ENCODE measurements at places on chromosomes 7 and 10.
A peak's percentile ranks its signal among the peaks of the same experiment; 100 is the strongest.

DNA sequence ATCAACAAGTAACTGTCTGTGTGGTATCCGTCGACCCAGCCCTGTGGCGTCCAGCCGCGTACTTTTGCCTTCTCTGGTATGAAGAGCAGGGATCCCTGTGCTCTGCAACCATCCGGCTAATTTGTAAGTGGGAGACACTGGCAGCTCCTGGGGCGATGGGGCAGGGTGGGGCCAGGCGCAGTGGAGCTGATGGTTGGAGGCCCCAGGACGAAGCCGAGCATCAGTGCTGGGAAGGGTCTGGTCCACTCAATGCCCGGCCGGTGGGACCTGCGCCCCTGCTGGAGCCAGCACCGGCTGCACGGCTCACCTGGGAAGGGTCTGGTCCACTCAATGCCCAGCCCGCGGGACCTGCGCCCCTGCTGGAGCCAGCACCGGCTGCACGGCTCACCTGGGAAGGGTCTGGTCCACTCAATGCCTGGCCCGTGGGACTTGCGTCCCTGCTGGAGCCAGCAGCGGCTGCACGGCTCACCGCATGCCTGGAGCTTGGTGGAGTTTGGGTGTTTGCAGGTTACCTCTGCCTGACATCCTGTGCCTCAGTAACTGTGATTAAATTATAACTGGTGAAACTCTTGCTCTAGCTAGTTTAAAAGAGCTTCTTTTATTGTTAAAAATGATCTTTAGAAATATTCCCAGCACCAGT lies 96.1 kb downstream of the NKX6-2 start:
- DNase-seq, result no peak

GRCh38 chr7:159145490-159145855 lies 806 bp upstream of the VIPR2 start:
- DNase-seq, result no peak

DNA sequence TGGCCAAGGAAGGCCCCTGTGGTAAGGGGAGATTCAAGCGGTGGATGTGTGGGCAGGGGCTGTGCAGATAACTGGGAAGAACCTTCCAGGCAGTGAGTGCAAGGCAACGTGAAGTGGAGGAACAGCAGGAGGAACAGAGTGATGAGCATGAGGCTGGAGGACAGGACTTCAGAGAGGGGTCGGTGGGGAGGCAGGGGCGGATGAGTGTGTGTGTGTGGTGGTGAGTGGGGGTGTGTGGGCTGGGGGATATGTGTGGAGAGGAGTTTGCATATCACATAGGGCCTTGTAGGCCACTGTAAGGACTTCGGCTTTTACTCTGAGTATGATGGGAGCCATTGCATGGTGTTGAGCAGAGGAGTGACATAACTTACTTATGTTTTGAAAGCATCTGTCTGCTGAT lies 73.8 kb downstream of the SYPL1 start:
- DNase-seq, result no peak

GRCh38 chr7:33814400-33814799 lies 90.9 kb upstream of the BMPER start:
- no peak for DNase-seq

DNA sequence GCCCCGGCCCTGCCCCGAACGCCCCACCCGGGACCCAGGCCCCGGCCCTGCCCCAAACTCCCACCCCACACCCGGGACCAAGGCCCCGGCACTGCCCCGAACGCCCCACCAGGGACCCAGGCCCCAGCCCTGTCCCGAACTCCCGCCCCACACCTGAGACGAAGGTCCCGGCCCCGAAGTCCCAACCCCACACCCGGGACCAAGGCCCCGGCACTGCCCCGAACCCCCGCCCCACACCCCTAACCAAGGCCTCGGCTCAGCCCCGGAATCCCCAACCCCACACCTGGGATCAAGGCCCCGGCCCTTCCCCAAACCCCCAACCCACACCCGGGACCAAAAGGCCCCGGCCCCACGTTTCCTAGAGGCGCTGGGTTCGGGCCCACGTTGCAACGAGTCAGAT lies 1.1 kb upstream of the LARP4B start:
- no peak for DNase-seq

GRCh38 chr7:82615527-82615926 lies 171.9 kb upstream of the CACNA2D1 start:
- no peak for DNase-seq

DNA sequence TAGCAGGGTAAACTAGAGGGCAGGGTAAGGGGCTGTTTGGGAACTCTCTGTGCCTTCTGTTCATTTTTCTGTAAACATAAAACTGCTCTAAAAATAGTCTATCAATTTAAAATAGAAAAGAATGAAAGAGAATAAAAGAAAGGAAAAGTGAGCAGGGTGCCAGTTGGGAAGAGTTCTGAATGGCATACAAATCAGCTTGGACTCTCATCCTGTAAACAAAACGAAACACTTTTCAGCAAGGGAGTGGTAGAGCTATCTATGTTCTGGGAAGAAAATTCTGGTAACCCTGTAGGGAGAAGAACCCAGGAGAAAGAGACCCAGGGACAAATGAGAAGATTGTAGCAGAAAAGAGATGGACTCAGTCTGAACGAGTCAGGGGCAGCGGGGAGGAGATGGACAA lies 24.6 kb downstream of the SCRN1 start:
- DNase-seq, result peak; percentile 20

- no peak for DNase-seq
These were observed 81.0 kb downstream of the HYCC1 start for GRCh38 chr7:22932896-22933295.

GRCh38 chr10:34644224-34644623 lies 170.9 kb downstream of the PARD3 start:
- no peak for DNase-seq

GRCh38 chr7:9657257-9657656 lies 1223.8 kb downstream of the NXPH1 start:
- DNase-seq, result no peak

- no peak for DNase-seq
These were observed 720.5 kb downstream of the GRID1 start for GRCh38 chr10:85645926-85646711.

DNA sequence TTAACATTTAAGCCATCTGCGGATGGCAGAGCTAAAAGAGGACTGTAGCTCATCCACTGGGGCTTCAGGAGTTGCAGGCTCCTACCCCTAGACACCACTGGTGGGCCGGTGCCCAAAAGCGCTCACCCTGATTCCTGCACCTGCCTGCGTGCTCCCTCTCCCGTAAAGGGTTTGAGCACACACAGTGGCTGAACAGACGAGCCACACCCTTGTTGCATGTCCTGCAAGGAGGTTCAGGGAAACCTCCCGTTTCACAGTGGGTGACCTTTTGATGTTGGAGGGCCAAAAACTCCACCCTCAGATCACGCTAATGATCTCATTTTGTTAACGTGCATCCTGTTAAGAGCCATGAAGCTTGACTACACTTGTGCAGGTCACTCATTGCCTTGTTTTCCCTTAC lies 37.9 kb downstream of the SYPL1 start:
- no peak for DNase-seq

GRCh38 chr10:49594594-49594993 lies 15.5 kb upstream of the SLC18A3 start:
- DNase-seq, result peak; percentile 89

GRCh38 chr7:90551036-90551435 lies 45.1 kb upstream of the CDK14 start:
- no peak for DNase-seq

DNA sequence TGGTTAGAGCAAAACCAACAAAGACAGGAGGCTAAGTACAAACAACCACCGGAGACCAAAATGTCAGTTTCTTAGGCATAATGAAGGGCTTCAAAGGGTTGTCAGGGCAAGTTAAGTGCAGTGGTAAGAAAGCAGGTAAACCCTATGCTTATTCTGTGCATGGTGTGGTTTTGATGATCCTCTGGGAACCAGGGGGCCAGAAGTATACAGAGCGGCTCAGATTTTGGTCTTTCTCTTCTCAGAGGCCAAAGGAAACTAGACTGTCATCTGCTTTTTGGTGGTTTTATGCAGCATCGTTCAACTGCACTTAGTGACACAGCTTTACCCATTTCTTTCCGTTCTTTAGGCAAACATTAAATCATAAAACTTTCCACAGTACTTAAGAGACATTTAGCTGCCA lies 332.7 kb upstream of the CELF2 start:
- DNase-seq, result no peak

DNA sequence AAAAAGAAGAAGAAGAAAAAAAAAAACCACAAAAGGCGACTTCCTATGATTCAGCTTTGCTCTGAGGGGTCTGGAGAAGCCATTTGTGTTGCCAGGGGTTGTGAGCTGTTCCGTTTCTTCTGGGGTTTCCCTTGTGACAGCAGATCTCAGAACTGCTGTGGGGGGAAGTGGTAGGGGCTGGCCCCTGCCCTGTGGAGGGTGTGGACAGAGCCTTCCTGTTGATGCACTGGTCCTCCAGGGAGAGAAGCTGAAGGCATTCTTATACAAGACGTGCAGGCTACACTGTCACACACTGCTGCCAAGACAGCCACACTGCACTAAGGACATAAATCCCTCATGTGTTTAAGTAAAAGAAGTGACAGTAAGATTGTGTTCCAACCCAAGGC lies 17.3 kb upstream of the CSGALNACT2 start:
- no peak for DNase-seq

- peak; percentile 53 for DNase-seq
These were observed 3.4 kb downstream of the KCNH2 start for GRCh38 chr7:150974468-150975391.

DNA sequence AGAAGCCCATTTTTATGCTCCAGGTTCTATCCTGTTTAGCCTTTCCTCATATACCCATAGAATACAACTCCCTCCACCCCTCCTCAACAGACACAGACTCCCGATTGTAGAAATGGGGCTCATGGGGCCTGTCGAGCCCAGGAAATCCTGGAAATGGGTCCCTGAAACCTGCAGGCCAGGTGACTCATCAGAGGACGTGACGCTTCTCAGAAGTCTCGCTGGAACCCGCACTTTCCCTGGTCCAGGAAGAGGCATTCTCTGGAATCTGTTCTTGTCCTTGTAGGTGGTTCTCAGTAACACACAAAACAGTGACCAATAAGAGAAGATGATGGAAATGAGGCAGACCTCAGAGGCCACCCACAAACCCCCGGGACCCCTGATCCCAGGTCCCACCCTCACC lies 244.8 kb upstream of the PPP2R2D start:
- DNase-seq, result no peak

GRCh38 chr7:47507522-47507921 lies 74.4 kb downstream of the TNS3 start:
- DNase-seq, result peak; percentile 47

All from brain (organoid and tissue), 16 donors.